ENCODE measurements at places on chromosomes 7 and 10.

GRCh38 chr7:91598791-91599190, 281.7 kb downstream of the MTERF1 start:
- no peak for DNase-seq

DNA sequence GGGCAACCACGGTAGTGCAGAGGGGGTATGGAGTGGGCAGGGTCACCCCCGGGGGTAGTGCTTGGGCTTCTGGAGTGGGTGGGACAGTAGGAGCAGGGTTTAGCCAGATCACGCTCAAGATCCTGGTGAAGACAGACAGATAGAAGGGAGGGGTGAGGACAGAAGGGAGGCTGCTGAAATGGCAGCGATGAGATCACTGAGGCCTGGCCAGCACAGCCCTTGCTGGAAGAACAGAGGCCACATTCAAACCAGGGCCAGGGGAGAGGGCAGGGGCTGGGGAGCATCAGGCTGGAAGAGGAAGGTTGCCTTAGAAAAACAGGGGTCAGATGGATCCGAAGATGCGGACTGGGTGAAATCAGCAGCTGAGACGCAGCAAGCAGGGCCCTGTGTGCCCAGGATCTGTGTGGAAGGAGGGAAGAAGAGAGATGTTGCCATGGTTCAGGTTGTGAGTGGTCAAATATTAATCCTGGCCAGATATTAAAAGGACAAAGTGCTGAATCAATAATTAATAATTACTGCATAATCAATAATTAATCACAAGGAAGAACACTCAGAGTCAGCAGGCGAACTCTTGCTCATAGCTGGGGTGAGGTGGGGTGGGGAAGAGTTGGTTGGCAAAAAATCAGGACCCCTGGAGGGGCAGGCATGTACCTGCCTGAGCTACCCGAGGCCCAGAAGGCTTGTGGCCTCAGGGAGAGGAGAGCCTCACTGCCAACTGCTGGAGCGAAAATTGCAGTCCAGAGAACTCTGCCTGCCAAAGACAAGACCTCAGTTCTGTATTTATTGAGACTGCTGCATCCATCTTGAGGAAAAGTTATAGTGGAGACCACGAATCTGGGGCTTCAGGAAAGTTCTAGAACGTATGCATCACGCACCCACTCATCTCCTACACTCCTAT, 105.7 kb downstream of the GRB10 start:
- no peak for DNase-seq

GRCh38 chr10:118042336-118042735, 4.4 kb downstream of the RAB11FIP2 start:
- no peak for DNase-seq

DNA sequence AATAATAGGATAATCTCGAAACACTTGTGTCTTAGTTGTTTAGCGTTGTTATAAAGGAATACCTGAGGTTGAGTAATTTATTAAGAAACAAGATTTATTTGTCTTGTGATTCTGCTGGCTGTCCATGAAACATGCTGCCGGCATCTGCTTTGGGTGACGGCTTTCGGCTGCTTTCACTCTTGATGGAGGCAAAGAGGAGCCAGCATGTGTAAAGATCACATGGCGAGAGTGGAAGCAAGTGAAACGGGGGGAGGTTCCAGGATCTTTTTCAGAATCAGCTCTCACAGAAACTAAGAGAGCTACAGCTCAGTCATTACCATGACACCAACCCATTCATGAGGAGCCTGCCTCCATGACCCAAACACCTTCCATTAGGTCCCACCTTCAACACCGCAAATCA, 402.8 kb downstream of the CDC14C start:
- no peak for DNase-seq

DNA sequence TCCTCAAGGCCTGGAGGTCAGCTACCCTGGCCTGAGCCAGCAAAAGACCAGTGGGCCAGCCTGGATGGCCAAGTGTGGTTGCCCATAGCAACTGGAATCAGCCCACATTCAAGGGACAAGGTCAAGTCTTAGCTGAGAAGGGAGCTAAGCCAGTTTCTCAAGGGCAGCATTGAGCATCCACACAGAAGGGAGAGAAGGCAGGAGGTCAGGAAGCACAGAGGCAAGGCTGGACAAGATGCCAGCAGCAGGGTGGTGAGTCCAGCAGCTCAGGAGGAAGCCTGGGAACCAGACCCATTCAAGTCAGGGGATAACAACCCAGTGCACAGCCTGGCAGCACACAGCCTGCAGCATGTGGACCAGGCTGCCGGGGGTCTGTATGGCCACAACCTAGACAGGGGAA, 54.0 kb upstream of the ZMIZ1 start:
- DNase-seq: no peak

- no peak for DNase-seq
Measured at GRCh38 chr7:16649196-16649595, 3.2 kb downstream of the BZW2 start.

DNA sequence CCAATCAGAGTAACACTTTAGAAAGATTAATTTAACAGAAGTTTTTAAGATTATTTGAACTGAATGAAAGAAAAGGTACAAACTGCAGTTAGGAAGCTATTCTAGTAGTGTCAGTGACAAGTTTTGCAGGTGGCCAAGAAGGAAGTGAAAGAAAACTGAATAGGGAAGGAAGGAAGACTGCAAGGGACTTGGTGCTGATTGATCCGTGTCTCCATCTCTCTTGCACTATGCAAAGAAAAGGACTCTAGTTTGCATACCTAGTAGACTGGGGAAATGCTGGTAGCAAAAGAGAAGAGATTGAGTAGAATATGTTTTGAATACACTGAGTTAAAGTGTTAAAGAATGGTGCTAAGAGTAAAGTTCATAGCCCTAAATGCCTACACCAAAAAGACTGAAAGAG, 33.0 kb downstream of the OR6V1 start:
- DNase-seq: no peak

- no peak for DNase-seq
Measured at GRCh38 chr10:82543631-82544030, 668.6 kb downstream of the NRG3 start.

DNA sequence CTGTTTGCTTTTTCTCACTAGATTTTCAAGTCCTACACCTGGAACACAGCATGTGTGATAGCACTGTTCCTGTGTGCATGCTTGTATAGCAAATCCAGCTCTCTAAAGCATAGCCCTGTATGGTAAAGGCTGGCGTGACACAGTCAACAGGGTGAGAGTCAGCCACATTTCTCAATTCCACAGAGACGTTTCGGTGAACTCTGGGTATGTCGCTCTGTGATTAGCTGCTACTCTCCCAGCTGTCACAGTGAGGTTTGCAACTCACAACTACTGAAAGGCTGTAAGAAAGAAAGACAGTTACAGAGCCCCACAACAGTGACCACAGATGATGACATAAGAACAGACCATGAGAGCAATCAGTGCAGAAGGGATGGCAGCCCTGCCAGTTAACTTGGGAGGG, 170.6 kb upstream of the IMMP2L start:
- no peak for DNase-seq

DNA sequence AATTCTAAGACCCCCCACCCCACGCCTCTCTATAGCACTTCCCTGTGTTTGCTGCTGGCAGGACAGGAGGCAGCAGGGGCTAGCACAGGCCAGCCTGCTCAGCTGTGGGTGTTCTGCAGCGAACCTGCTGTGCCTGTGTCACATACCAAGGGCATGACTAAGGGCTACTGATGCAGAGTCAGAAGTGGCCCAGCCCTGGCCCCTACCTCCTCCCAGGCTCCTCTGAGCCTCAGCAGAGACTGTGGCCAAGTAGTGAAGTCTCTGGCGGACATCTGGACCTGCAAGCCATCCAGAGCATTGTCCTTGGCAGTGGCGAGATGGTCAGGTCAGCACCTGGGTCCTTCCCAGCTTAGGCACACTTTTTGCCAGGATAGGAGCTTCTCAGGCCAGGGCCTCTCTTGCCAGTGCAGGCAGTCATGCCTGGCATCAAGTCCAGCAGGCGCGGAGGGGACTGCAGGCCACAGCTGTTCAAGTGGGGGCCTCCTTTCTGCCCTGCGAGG, 116.3 kb upstream of the RET start:
- DNase-seq: no peak

DNA sequence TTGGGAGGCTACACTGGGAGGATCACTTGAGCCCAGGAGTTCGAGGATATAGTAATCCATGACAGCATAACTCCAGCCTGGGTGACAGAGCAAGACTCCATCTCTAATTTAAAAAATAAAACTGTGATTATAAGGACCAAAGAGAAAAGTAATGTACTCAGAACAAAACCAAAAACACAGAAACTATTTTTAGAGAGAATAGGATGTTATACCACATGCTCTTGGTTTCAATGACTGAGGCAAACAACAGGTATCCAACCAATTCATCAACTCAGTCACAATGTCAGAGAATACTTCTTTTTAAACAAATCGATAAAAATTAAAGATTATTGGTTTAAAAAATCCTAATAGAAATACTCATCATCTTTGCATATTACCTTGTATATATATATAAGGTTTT, 186.7 kb downstream of the TPK1 start:
- DNase-seq: peak; percentile 32

- no peak for DNase-seq
Measured at GRCh38 chr7:157021071-157021870, 10.8 kb upstream of the MNX1 start.

- no peak for DNase-seq
Measured at GRCh38 chr7:2638224-2638991, 6.6 kb downstream of the TTYH3 start.

GRCh38 chr7:28575241-28575643, 162.9 kb downstream of the CREB5 start:
- no peak for DNase-seq

DNA sequence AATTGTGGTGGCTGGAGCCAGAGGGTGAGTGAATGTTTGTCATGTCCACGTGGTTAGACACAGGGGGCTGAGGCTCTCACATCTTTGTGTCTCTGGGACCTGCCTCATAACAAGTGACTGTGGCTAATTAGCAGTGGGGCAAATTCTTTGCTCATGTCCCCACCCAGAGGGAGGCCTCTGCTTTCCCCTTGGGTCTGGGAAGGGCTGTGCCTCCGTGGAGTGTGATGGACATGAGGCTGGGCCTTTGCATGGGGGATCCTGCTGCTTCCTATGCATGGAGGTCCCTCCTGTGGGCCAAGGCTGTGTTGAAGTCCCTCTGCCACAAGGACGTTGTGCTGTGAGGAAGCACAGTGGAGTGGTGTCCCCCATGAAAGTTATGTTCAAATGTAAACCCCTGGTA, 327.4 kb upstream of the SHH start:
- no peak for DNase-seq

GRCh38 chr7:16203065-16203464, 218.3 kb downstream of the CRPPA start:
- no peak for DNase-seq

DNA sequence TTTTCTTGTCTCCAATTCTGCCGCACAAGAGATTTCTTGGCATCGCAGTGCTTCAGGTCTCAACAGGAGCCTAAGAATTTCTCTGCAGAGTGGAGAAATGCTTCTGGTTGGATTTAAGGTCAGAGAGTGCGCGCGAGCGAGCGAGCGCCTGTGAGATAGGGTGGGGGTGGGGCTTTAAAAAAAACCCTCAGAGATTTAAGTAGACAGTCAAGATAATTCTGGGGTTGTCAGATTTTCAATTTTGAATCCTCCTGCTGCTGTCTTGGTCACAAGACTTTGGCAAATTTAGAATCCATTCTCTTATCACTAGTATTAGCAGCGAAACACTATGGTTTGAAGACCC, 49.7 kb downstream of the CPEB3 start:
- peak; percentile 62 for DNase-seq

DNA sequence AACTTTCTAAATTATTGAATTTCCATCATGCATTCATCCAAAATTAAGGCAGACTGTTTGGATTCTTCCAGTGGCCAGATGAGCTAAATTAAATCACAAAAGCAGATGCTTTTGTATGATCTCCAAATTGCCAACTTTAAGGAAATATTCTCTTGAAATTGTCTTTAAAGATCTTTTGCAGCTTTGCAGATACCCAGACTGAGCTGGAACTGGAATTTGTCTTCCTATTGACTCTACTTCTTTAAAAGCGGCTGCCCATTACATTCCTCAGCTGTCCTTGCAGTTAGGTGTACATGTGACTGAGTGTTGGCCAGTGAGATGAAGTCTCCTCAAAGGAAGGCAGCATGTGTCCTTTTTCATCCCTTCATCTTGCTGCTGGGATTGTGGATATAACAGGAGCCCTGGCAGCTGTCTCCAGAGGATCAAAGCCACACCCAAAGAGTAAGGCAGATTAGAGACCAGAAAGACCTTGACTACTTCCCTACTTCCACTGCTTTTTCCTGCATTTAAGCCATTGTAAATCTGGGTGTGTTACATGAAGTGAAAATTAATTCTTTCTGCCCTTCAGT, 8.2 kb upstream of the CFAP69 start:
- DNase-seq: no peak

GRCh38 chr10:1086787-1087186, 30.6 kb downstream of the WDR37 start:
- DNase-seq: no peak

- no peak for DNase-seq
Measured at GRCh38 chr7:75843613-75844116, 30.1 kb upstream of the CCL24 start.

DNA sequence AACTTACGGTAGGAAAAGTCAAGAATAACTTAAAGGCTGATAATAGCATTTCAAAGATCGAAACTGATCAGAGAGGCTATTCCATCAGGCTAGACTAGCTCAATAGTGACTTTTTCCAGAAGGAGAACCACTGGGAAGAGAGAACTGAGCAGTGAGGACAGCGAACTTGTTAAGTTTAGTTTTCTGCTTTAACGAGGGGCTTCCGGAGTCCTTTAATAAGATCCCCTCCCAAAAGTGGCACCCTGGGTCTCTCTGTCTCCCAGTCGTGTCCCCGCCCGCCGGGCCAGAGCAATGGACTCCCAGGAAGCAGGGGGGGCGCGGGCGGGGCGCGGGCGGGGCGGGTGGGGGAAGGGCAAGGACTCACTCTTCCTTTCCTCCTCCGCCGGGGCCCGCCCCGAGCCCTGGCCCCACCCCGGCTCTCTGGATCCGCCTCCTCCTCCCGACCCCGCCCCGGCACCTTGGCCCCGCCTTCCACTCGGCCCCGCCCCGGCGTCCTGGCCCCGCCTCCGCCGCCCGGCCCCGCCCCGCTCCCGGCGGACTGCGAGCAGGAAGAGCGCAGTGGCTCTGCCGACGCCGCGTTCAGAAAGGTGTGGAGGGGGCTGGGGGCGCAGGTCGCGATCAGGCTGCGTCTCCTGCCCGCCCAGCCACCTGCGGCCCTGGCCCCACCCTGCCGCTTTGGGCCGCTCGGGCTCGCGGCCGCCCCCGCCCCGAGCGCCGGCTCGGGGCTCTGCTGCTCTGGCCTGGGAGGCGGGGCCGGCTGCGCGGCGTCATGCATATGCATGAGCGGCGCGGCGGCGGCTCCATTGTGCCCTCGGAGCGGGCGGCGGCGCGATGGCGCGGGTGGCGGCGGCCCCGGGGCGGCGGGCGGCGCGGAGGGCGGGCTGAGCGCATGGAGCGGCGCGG, at the start of gene ZMIZ2:
TSS of gene ZMIZ2 (plus strand) at position 803 of the 903 bp plus-strand sequence. CDS start 7,403 bp downstream, outside the sequence.
- peak; percentile 87 for DNase-seq

DNA sequence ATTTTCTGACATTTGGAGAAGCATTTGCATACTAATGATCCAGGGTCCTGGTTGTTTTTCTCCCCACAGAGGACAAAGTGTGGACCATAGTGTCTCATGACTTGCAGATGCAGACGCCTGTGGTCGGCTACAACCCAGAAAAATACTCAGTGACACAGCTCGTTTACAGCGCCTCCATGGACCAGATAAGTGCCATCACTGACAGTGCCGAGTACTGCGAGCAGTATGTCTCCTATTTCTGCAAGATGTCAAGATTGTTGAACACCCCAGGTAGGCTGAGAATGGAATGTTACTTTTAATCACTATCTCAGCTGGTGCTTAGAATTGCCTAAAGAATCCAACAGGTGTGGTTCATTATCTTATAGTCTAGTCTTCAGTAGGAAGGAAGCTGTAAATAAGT, 951.5 kb upstream of the C7orf33 start:
- DNase-seq: no peak
